Effector memory CD4-positive, alpha-beta T cell (primary cell): ENCODE measurements at places on chromosomes 1 and 21.

- DNase-seq: no peak
Measured at GRCh38 chr1:244296447-244296846, 155.3 kb downstream of the ADSS2 start.

DNA sequence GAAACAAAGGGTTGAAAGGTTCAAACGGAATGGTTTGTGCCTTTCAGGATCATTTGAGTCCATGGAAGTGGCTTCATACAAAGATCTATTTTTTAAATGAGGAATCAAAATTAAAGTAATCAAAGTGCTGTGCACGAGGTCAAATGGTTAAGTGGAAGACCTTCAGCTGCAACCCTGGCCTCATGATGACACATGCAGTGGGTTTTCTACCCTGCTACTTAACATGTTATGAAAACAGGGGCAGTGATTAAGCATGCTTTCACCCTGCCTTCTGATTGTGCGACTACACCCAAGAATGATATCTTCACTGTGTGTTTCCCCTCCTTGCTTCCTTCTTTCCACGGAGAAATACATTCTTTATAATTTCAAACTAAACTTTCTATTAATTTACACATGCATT lies 604.2 kb downstream of the LRRIQ3 start:
- DNase-seq: no peak

- no peak for DNase-seq
Measured at GRCh38 chr1:171226747-171227370, 21.4 kb upstream of the FMO1 start.

GRCh38 chr1:230303822-230304221 lies 122.3 kb downstream of the PGBD5 start:
- DNase-seq: no peak

- no peak for DNase-seq
Measured at GRCh38 chr1:52487632-52488031, 65.3 kb downstream of the TUT4 start.

GRCh38 chr1:3125546-3126368 lies 56.8 kb downstream of the PRDM16 start:
- no peak for DNase-seq

- DNase-seq: no peak
Measured at GRCh38 chr1:109116286-109116685, 2.4 kb downstream of the ELAPOR1 start.

DNA sequence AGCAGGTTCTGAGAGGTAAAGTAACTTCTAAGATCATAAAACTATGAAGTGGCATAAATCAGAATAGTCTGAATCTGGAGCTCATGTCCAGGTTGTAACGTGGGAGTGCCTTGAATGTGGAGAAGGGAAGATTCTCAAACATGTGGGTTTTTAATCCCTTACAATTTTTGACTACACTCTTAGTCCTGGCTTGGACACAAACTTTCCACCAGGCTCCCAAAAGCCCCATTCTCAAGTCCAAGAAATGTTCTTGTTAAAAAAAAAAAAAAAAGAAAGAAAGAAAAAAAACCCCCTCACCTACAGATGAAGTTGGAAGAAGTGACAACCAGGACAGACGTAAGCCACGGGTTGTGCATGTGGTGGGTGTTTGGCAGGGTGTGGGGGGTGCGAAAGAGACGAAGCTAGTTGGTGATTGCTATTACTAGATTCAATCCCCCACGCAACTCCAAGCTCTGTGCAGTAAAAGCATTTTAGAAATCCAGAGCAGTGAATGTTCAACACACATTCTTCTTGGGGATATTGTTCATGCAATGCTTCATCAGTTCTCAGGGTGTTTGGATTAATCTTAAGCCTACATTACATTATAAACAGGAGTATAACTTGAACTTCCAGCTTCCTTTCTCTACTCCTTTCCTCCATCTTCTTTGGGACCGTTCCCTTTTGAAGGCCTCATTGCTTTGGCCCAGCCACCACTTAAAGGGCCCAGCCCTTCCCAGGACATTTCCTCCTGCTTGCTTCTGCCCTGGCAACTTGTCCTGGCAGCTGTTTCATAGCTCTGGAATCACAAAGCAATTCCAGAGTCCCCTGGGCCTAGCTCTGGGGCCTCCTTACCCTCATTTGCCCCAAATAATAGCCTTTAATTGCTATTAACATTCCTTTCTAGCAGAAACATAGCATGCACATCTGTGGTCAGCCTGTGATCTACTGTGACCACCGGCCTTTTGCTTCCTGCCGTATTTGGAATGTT lies 41.8 kb downstream of the PHC2 start:
- DNase-seq: no peak

GRCh38 chr1:29673228-29673500 lies 436.8 kb downstream of the PTPRU start:
- DNase-seq: no peak

DNA sequence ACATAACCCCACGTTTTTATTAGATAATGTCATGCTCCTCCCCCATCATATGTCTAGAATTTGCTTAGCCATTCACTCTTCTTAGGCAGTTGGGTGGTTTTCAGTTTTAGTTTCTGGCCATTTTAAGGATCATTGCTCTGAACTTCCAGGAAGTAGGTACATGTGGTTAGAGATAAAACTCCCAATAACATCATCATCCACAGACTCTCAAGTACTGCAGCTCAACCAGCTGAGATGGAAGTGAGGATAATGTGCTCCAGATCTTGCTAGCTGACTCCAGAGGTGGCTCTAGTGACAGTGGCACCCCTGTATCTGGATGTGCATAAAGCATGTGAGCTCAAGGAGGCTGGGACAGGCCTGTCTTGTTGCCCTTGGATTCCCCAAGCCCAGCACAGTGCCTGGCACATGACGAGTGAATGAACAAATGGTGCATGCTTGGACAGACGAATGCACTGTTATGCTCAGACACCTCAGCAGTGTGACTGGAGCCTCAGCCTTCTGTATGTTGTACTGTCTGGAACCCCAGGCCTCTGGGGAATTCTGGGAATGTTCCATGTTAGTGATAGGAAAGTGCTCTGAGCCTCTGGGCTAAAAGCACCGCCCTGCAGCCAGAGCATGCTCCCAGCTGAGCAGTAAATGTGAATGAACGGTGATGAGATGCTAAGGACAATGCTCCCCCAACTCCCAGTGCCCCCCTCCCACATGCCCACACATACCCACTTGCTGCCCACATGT lies 16.4 kb upstream of the KCNN3 start:
- DNase-seq: no peak

GRCh38 chr1:151606384-151606783 lies 5.5 kb upstream of the SNX27 start:
- no peak for DNase-seq

DNA sequence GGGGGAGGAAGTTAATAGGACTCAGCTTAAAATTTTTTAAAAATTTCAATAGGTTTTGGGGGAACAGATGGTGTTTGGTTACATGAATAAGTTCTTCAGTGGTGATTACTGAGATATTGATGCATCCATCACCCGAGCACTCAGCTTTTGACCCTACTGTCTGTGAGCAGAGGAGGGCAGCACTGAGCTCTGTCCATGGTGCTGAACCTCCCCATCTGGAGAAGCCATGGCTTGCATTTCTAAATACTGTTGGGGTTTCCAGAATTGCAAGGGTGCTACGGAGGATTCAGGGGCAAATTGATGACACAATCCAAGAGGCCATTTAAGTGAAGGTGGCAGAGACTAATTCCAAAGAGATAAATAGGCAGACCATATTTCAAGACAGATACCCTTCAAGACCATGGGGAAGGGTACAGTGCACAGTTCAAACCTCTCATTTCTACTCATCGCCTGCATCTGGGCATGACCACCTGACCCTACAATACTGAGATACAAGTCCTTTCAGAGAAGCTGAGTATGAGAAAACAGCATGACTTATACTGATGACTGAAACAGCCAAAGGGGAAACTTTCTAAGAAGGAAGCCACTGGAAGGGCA lies 17.2 kb downstream of the SYT2 start:
- peak; percentile 29 for DNase-seq

DNA sequence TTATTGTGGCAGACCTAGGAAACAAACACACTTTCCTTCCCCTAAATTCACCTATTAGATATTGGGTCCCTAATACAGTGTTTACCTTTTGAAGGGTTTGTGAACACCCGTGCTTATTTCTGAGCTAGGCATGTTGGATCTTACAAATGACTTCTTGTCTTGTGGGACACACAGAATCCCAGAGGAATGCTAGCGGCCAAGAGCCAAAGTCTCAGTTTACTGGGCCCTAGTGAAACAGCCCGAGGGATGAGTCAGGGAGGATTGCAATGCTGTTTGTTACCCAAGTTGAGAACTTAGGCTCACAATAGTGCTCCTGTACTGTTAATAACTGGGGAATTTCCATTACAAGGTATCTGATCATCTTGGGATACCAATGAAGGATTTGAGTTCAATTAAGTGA lies 100.1 kb upstream of the AKT3 start:
- DNase-seq: no peak

DNA sequence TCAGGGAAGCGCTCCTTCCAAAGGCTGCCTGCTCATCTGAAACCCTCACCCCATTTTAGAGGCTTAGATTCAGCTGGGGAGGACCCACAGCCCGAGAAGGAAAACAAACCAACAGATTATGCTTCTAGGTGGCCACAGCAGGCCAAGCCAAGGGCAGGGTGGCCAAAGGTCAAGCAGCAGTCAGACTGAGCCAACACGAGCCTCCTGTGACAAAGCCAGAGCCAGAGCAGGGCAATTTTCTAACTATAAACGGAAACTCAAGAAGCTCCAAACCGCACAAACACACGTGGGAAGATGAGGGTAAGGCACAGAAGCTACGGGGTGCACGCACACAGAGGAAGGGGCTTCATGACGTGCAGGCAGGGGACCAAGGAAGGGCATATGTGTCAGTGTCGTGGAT lies 64.1 kb downstream of the PLEKHA6 start:
- DNase-seq: no peak

DNA sequence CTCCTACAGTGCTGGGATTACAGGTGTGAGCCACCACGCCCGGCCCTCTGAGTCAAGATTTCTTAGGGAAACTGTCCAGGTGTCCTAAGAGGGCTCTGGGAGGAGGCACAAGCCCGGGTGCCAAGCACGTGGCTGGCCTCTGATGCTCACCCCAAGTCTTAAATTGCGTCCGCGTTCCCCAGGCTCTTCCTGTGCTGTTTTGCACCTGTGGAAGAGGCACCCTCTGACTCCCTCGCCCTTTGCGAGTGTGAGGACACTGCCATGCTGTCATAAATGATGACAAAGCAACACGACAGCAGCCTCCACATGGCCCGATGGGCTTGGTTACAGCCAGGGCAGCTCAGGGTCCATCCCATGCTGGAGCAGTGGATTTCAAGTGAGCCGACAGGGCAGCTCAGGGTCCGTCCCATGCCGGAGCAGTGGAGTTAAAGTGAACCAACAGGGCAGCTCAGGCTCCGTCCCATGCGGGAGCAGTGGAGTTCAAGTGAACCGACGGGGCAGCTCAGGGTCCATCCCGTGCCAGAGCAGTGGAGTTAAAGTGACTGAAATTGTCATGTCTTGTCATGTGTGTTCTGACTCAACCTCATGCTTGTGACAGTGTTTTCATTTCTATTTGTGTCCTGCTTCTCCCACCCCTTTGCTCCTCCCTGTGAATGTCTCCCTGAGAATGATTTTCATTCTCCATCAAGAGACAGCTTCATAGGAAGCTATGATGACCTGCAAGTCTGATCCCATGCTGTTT lies 33.9 kb downstream of the PCNT start:
- DNase-seq: no peak

DNA sequence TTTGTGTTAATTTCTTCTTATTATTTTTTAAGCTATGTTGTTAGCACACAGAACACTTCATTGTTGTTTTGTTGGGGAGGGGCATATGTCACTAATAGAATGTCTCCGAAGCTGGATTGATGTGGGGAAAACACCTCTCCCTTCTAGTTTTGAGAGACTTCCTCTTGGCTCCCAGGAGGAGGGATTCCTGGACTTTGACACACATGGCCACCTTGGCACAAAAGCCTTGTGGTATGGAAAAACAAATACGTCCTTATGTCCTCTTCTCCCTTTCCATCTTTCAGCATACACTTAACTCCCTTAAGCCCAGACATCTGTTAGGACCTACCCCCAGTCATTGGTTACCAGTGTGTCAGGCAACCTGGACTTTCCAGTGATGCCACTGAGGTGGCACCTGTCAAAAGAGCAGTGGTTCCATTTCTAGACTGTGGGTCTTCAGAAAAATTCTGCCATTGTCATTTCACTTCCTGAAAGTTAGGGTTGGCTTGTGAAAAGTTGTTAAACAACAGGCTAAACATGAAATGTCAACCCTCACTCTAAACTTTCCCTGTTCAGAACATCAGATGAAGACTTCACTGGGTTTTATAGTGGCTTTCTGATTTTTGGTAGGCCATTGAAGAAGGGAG lies 12.5 kb upstream of the ABCB10 start:
- DNase-seq: no peak

- DNase-seq: no peak
Measured at GRCh38 chr1:109785446-109786111, 21.9 kb upstream of the EPS8L3 start.

DNA sequence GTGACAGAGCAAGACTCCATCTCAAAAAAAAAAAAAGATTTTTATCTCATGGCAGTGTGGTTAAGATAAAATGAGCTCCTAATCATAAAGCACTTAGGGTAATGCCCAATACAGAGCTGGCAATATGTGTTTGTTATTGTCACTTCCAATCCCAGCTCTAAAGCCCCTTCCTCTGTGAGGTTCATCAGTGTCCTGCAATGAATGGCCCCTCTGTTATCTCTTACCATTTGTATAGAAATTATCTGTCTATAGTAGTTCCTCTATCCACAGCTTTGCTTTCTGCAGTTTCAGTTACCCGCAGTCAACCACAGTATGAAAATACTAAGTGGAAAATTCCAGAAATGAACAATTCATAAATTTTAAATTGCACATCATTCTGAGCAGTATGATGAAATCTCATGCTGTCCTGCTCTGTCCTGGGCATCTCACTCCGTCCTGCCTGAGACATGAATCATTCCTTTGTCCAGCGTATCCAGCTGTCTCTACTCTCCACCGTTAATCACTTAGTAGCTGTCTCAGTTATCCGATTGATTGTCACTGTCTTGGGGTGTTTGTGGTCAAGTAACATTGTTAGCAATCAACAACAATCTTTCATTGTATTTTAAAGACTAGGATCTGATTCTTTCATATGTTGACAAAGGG lies 50.2 kb upstream of the DNAH14 start:
- DNase-seq: no peak

DNA sequence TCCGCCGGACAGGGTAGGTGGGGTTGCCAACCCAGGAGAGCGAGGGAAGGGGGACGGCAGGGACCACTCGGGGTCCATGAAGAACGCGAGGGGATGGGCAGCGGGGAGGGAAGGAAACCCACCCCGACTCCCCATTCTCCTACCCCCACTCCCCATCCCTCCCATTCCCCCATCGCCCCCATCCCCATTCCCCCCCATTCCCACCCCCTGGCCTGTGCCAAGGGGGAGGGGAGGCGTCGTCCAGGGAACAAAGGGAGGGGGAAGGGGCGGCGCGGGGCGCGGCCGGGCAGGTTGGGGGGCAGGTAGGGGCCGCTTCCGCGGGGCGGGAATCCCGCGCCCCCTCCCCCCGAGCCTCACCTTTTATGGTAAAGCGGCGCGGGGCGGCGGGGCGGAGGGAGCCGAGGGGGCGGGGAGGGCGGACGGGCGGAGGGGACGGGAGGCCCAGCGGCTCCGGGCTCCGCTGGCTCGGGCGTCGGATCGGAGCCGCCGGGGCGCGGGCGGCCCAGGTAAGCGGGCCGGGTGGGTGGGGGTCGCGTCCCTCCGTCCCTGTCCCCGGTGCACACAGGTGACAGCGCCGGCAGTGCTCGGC lies at the start of gene FBLIM1:
TSS of gene FBLIM1 (plus strand) at position 453 of the 589 bp plus-strand sequence. CDS start 6,189 bp downstream, outside the sequence.
- no peak for DNase-seq

GRCh38 chr1:106603616-106604015 lies 452.9 kb upstream of the PRMT6 start:
- DNase-seq: no peak

GRCh38 chr1:214404571-214405213 lies 123.7 kb downstream of the SMYD2 start:
- DNase-seq: no peak

- DNase-seq: no peak
Measured at GRCh38 chr1:27583479-27583878, 20.5 kb downstream of the AHDC1 start.
